Stimulated activated CD8-positive, alpha-beta memory T cell treated with anti-CD3 and anti-CD28 coated beads, Interleukin-12 subunit alpha, Interleukin-12 subunit beta, amount 100 ng/mL, for 4 hours (primary cell): ENCODE measurements at places on chromosomes 6 and 20.

- DNase-seq: no peak
Observed at GRCh38 chr20:8143474-8143873, 11.4 kb downstream of the PLCB1 start.

- DNase-seq: no peak
Observed at GRCh38 chr20:20461551-20461950, 93.6 kb downstream of the INSM1 start.

- DNase-seq: no peak
Observed at GRCh38 chr20:51319522-51319921, 223.0 kb downstream of the NFATC2 start.

- no peak for DNase-seq
Observed at GRCh38 chr6:16849280-16849987, 88.2 kb upstream of the ATXN1 start.

DNA sequence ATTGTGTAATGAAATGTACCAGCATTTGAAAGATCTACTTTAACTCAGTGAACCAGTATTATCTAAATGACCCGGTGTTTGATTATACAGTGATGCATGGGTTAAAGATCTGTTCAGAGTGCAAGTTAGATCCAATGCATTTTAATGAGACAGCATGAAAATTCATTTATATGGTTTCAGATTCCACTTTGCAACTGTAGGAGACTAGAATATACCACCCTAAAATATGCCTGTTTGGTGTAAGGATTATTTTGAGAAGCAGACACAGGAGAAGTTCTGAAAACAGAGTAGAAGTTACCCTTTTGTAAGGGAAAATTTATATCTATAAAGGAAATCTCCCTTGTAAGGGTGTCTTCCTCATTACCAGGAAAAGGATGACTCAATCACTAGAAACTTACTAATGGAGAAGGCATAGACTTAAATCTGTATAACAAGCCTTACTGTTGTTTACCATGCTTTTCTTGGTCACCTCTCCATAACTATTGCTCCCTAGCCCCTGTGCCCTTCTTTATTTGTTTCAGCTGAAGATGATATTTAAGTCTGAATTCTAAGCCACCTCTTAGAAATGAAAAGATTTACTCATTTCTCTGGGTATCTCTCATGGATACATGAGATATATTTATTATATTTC is 105.4 kb downstream of the NCOA3 start:
- DNase-seq: no peak

DNA sequence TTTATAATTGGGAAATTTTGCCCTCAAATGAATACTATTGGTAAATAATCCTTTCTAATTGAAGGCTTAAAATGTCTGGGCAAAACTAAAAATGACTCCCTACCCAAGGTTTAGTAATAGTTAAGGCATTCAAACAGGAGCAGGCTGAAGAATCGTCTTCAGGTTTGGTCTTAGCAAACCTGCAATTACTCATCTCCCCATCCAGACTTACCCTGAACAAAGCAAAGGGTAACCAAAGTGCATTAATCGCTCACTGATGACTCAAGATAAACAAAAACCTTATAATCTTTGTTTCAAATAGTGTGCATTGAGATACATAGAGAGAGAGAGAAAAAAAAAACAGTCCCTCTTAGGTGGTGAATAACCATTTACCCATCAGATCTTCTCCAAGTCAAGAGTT is 225.5 kb downstream of the BMP2 start:
- DNase-seq: no peak

DNA sequence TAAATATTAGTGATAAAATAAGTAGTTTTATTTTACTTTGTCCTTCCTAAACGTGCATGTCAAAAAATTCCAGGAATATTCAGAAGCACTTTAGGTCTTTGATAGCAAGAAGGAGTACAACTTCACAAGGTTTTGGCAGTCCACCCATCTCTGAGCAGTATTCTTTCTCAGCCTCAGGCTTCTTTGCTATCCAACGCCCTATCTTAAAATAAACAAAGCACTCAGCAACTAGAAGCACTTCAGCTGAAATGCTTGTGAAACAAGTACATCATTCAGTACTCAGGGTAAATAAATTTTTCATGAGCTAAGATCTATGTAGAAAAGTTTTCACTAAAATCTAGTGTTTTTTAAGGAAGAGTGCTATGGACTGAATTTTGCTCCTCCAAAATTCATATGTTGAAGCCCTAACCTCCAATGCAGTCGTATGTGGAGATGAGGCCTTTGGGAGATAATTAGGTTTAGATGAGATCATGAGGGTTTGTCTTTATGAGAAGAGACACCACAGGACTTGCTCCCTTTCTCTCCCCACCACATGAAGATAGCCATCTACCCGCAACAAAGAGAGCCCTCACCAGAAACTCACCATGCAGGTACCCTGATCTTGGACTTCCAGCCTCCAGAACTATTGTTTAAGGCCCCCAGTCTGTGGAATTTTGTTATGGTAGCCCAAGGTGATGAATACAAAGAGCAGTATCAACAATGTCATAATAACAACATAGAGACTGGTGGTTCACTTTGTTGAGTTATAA is 539.1 kb downstream of the TFAP2A start:
- no peak for DNase-seq

DNA sequence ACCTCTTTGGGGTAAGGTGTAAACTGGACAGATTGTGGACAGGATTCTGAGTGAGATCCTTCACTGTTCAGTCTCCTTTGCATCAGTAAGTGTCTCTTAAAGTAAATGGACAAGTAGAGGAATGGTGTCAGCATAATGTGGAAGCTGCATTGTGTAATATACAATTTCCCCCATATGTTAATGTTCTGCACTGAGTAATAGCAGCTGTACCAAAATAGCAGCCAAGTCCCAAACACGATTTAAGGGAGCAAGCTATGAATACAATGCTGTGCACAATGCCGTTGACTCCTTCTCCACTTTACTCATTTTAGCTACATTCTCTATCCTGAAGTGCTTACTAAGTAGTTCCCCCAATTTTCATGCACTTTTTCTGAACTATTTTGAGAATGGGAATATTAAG is 21.1 kb upstream of the TRIM26 start:
- no peak for DNase-seq

DNA sequence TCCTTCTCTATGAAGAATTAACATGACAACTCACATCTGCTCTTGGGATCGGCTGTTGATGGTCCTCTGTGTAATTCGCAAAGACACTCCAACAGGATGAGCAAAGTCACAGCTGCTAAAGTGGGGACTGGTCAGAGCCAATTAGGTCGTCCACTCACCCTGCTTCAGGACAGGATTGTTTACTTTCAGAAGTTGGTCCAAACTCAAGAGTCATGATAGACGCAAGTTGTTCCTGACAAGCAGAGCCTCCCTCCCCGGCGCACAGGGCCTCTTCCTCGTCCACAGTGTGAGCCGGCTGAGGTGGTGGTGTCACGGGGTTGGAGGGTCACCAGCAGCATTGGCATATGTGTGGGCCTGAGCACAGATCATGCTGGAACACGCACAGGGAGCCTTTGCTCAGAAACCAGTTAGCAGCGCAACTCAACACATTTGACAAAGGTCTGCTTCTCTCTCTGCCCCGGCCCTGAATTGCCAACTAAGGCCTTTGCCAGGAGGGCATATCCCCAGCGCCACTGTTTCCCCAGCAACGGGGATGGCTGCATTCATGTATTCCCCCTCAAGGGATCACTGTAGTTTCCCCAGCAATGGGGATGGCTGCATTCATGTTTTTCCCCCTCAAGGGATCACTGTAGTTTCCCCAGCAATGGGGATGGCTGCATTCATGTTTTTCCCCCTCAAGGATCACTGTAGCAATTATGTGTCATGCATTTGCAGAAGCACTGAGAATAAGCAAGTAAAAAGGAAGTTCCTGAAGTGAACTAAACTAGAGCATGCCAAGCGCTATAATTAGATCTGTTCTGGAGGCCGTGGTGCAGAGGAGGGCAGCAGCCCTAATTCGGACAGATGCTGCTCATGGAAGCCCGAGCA is 111.7 kb downstream of the THBS2 start:
- DNase-seq: no peak

DNA sequence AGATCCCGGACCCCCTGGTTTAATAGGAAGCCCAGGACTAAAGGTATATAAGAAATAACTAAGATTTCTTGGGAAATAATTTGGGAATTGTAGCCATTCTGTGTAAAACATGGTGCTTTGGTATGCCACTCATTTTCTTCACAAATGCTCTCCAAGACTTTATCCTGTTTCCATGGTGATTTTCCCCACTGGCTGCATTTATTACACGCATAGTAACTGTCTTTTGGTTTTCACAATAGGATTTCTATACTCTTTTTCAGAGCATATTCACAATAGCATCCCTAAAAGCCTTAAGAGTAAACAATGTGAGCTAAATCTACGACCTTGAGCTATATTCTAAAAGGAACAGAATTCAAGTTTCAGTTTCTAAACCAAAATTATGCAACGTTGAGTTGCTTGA is 160.8 kb downstream of the COL9A1 start:
- no peak for DNase-seq

DNA sequence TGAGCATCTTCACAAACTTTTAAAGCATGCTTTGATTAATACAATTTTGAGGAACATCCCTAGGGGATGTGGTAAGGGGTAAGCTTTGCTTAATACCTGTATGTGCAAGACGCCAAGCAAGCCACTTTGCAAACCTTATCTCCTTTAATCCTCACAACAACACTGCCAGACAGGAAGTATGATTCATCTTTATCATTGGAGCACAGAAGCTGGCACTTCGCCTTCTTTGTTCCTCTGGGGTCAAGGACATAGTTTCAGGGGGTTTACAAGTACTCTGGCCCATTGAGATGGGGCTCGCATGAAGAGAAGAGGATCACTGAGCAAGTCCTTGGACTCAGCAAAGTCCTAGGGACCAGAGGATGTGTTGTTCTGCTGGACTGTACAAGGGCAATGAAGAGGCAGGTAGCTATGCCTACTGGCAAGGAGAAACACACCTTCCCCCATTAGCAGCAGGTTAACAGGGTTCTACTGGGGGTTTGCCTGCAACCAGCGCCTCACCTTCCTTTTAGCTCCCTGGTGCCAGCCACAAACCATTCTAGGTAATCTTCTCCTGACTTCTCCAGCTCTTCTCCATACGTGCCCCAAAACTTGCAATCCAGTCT is 8.8 kb downstream of the TMEM244 start:
- no peak for DNase-seq

- no peak for DNase-seq
Observed at GRCh38 chr6:79605061-79605460, 26.1 kb upstream of the SH3BGRL2 start.

- no peak for DNase-seq
Observed at GRCh38 chr20:49865559-49865958, 49.8 kb downstream of the SPATA2 start.

DNA sequence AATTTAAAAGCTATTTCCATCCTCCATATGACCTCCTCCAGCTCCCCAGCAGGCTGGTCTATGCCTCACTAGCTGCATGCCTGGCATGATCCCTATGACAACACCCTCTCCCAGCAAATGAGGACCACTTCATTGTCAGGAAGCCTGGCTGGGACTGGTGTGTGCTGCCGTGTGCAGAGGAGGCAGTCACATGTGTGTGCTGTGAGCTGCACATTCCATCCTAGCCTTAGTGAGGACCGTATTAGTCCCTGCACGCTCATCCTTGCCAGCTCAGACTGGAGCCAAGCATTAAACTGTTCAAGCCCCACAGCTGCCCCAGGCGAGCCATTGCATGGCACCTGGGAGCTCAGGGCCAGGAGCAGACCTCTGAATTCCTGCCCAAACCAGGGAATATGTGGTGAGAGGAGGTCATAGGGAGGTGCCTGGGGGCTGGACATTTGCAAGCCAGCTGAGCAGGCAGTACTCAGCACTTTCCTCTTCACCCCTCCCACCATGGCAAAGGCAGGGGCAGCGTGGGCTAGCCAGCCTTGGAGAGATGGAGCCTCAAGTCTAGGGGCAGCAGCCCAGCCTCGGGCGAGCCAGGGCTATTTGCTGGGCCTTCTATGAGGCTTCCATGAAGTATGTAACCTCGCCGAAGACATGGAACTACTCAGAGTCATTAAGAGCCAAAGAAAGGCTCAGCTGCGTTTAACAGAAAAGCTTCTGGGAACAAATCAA is 8.7 kb upstream of the CCN5 start:
- DNase-seq: no peak

- no peak for DNase-seq
Observed at GRCh38 chr6:41975276-41975675, 33.7 kb upstream of the CCND3 start.
